Esophagus muscularis mucosa (tissue), 4 donors: ENCODE measurements at places on chromosomes 3 and 15. TPM values are rescaled to one million over a fixed set of nuclear protein-coding genes. Genes with fewer than 3 reads are reported as not detected.

Gene ATP13A5
- not detected for total RNA-seq

Gene FEZF2
- not detected for total RNA-seq

Gene MYD88
- total RNA-seq, result 27.2 TPM

- no peaks in the 10 kb centered on the region for H3K27me3 ChIP-seq
- H3K36me3 ChIP-seq, result no peaks in the 10 kb centered on the region
- H3K4me1 ChIP-seq, result peaks cover 18% of the 10 kb centered on the region
- H3K4me3 ChIP-seq, result no peak overlapping the region
- DNase-seq, result no peak
- H3K27ac ChIP-seq, result no peak overlapping the region
Measured at GRCh38 chr15:49649987-49650386, 29.1 kb downstream of the DTWD1 start.
